Thoracic aorta (tissue), 2 donors: ENCODE measurements at places on chromosomes 5 and 9. TPM values are rescaled to one million over a fixed set of nuclear protein-coding genes. Genes with fewer than 3 reads are reported as not detected.

DNA sequence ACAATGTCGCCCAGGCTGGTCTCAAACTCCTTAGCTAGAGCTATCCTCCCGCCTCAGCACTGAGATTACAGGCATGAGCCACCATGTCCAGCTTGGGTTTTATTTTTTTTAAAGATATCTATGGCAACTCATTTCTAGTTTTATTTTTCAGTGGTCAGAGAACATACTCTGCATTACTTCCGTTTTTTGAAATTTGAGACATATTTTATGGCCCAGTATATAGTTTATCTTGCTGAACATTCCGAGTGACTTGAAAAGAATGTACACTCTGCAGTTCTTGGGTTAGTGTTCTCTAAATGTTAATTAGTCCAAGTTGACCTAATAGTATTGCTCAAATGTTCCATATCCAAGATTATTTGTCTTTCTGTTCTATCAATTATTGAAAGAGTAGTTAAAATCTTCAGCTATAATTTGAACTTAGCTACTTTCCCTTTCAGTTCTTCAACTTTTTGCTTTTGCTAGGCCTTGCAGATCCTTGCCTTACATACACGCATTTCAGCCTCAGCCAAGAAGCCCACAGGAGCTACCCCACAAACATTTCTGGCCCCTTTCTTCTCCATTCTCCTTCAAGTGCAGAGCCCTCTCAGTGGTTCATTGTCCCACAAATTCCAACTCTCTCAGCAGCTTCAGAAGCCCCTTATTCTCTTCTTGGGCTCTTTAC, 22.3 kb upstream of the SNAPC3 start:
- DNase-seq, result no peak

- DNase-seq, result no peak
Measured at GRCh38 chr5:149153751-149154610, 12.7 kb downstream of the ABLIM3 start.

DNA sequence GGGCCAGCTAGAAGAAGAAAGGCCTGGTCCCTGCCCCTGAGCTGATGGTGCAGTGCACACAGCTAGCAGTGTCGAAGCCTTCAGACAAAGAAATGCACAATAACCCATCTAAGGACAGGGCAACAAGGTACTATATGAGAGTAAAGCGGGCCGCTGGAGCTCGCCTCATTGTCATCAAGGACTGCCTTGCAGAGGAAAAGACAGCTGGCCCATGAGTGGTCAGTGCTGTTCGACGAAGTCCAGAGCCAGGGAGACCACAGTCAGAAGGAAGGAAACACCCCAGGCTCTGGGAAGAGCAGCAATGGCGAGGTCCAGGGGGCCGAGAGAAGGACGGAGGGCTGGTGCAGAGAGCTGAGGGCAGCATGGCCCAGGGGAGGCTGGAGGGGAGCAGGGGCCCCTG, 17.3 kb downstream of the ATPSCKMT start:
- DNase-seq, result no peak

- DNase-seq, result no peak
Measured at GRCh38 chr9:111985315-111985714, 88.7 kb downstream of the UGCG start.

Gene CDH12
- not detected for total RNA-seq

Gene RASEF
- total RNA-seq, result 6.6 TPM

Gene STK32A
- total RNA-seq, result 8.0 TPM
